Hematopoietic multipotent progenitor cell treated with erythropoietin and hydrocortisone succinate and interleukin-3 and kit ligand, for 6 days (in vitro differentiated cells): ENCODE measurements at places on chromosomes 12 and 14.

GRCh38 chr14:28758885-28759652, 7.5 kb upstream of the FOXG1 start:
- no peak for DNase-seq

GRCh38 chr12:100187857-100188519, 12.6 kb upstream of the ACTR6 start:
- DNase-seq = no peak

GRCh38 chr12:6096527-6096926, 27.9 kb downstream of the VWF start:
- no peak for DNase-seq

DNA sequence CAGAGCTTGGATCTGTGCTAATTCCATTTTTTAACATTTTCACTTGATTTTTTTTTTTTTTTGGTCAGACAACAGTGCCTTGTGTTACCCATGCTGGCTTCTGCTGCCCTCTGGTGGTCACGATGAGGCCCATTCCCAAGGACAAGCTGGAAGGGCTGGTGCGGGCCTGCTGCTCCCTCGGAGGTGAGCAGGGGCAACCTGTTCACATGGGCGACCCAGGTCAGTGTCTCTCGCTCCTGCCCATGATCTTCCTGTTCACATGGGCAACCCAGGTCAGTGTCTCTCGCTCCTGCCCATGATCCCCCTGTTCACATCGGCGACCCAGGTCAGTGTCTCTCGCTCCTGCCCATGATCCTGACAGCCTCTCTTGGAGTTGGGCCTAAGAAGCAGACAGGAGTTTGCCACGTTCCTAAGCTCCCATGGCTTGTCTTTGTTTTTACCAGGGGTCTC, 59.4 kb downstream of the DGLUCY start:
- peak; percentile 87 for DNase-seq

GRCh38 chr12:17550011-17550410, 540.0 kb downstream of the RERGL start:
- DNase-seq = no peak

DNA sequence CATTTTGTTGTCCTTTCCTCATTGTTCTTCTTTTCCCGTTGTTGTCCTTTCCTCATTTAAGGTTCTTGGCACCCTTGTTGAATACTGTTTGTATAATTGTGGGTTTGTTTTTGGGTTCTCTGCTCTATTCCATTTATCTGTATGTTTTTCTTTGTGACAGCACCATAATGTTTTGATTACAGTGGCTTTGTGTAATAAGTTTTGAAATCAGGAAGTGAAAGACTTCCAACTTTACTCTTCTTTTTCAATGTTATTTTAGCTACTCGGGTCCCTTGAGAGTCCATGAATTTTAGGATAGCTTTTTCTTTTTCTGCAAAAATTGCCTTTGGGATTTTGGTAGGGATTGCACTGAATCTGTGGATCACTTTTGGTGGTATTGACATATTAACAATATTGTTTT, 28.1 kb downstream of the ETNK1 start:
- no peak for DNase-seq

- DNase-seq = peak; percentile 48
These were observed 93.5 kb downstream of the ATXN2 start for GRCh38 chr12:111505601-111506036.

DNA sequence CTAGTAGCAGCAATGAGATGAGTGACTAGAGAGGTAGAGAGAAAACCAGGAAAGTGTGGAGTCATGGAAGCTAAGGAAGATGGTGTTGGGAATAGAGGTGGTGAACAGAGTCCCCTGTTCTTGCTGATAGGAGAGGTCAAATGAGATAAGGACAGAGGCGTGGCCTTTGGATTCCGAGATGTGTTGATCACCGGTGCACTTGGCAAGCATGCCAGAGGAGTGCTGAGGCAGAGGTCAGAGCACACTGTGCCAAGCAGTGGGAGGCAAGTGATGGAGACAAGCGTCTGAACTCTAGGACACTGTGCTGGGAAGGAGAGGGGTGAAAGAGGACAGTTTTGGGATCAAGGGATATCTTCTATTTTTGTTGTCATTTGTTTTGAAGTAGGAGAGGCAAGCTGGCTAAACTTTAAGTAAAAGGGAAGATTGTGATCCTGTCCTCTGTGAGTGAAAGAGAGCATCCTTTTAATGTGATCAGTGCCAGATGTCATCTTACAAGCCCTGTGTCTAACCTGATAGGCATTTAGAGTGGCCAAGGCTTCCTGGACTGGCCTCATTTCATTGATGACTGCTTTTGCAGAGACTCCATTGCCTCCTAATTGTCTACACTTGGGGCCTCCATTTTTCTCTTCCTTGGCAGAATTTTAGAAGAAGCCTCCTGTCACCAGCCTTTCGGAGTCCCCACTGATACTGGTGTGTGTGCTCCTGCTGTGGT, 336.4 kb downstream of the CACNA1C start:
- DNase-seq = no peak

DNA sequence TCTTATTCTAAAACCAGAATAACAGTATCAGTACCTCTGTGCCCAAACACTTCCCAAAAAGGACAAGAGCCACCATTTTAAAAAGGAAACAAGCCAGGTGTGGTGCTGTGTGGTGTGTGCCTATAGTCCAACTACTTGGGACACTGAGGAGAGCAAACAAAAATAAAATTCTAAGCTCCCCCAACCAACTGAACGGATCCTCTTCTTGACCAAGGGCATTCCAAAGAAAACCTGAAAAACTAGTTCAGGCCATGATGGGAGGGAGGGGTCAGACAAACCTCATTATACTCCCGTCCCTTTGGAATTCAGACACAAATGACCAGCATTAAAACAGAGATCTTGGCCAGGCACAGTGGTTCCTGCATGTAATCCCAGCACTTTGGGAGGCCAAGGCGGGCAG, 20.5 kb downstream of the SLC11A2 start:
- no peak for DNase-seq
